ENCODE measurements at places on chromosomes 6 and 20.

- DNase-seq, result no peak
Measured at GRCh38 chr6:49540614-49541013, 9.9 kb upstream of the C6orf141 start.

DNA sequence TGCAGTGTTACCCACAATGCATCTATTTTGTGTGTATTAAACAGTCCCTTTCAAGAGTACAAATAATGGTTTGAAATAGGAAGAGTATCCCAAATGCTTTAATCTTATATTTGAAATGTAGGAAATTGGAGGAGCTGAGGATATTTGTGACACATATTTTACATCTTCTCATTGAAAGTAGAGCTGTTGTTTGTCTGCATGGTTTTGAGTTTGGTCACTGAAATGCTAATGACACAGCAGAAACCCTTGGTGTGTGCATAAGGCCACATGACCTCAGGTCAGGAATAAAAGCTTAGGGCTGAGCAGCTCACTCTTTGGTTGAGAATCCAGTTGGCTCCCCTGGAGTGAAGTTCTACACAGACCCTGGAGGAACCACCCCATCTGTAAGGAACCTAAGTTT is 49.8 kb downstream of the TPD52L1 start:
- no peak for DNase-seq

GRCh38 chr20:23435626-23436539 is 3.6 kb upstream of the CSTL1 start:
- no peak for DNase-seq

GRCh38 chr6:89321131-89321970 is 6.3 kb upstream of the GABRR2 start:
- DNase-seq, result no peak

GRCh38 chr20:5430670-5431069 is 113.9 kb upstream of the PROKR2 start:
- no peak for DNase-seq

GRCh38 chr6:29953001-29953441 is 10.7 kb downstream of the HLA-A start:
- no peak for DNase-seq

GRCh38 chr20:3577366-3577765 is 85.8 kb downstream of the GFRA4 start:
- no peak for DNase-seq

GRCh38 chr6:169763308-169763707 is 11.9 kb downstream of the ERMARD start:
- no peak for DNase-seq

DNA sequence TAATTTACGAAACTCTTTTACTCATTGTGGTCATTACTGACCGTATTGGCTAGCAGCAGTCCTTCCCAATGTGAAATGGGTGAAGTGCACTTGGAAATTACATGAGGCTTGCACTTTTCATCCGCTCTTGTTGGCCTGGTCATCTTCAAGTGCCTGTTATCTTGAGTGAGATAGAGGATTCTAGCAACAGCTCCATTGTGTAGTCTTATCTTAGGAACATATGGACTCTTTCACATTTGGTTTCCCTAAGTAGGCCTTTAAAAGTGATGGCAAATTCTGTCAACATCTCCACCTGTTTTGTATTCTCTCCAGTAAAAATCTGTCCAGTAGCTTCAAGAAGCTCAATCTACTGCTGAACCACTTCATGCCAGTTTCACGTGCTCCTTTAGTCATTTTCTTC is 114.8 kb upstream of the MARCKS start:
- DNase-seq, result no peak

- no peak for DNase-seq
Measured at GRCh38 chr6:167472148-167472547, 147.3 kb downstream of the TTLL2 start.

GRCh38 chr6:6588064-6588923 is at the start of gene LY86:
LY86 (plus strand) TSS chr6:6588720; CDS start chr6:6588735, 15 bp downstream.
- DNase-seq, result no peak

All from stimulated activated CD8-positive, alpha-beta memory T cell treated with anti-CD3 and anti-CD28 coated beads, Interleukin-4, amount 100 ng/mL, for 4 hours (primary cell).